Tibial artery (tissue), 4 donors: ENCODE measurements at places on chromosomes 3 and 15.

- no peak for DNase-seq
These were observed 61.1 kb downstream of the DIPK2A start for GRCh38 chr3:144032531-144033239.

DNA sequence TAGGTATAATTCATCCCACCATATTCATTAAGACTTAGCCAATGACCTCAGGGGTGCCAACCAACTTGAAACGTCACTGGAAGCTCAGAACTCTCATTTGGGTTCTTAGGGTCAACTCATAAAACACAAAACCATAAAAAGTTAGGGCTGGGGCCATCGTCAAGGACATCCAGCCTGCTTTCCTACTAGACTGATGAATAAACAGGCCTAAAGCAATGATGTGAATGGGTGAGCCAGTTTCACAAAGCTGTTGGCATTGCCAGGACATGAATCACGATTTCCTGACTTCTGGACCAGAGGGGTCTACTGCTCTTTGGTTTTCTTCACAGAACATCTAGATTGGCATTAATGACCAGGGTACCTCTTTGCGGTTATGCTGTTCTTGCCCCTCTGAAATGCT, 64.7 kb downstream of the EOMES start:
- no peak for DNase-seq

GRCh38 chr3:174529298-174529697, 329.8 kb upstream of the NAALADL2 start:
- DNase-seq = no peak

- no peak for DNase-seq
These were observed 6.3 kb downstream of the PDZRN3 start for GRCh38 chr3:73618461-73618860.

DNA sequence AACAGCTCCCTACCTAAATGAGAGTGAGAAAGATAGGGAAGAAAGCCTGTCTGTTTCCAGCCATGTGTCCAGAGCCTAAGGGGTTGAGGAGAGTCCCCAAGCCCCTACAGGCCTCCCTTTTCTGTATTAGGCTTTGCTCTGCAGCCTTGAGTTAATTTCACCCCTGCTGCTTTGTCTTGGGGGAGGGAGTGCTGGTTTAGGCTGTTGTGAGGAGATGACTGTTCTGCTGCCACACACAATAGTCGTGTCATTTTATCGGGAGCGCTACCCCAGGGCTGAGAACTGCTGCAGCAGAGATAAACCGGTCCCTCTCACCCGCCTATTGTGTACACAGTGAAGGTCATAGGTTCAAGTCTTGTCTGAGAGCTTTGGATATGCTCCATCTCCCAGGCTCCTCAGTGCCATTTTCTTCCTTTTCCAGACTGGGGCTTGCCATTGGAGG, 1.4 kb downstream of the ZNF609 start:
- DNase-seq = no peak

GRCh38 chr15:85003593-85004312, 22.1 kb downstream of the PDE8A start:
- no peak for DNase-seq

DNA sequence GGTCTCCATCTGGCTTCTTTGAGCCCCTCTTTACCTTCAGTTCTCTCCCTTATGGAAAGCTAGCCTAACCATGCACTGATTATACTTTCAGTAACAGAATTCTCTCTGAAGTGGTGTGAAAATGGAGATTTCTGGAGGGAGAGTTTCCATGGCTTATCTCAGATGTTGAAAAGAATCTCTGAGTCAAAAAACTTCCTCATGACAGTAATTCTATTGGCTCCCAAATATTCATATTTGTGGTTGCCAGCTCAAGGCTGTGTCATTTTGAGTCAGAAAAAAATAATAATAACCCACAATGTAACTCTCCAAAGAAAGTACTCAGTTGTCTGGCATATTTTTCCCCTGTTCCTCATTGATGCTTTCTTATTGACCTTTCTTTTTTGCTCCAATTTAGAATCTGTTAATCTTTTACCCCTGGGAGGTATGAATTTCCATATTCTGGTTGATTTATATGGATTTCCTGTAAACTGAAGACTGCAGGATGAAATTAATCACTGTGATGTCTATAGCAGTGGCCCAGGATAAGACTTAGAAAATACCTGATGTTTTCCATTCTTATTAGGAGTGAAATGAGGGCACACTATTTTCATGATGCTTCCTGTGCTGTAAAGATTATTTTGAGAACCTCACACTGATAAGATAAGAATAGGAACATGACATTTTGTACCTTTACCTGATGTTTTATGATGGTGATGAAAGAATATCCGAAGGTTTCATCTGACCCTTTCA, 149.5 kb upstream of the EPHA3 start:
- DNase-seq = no peak

DNA sequence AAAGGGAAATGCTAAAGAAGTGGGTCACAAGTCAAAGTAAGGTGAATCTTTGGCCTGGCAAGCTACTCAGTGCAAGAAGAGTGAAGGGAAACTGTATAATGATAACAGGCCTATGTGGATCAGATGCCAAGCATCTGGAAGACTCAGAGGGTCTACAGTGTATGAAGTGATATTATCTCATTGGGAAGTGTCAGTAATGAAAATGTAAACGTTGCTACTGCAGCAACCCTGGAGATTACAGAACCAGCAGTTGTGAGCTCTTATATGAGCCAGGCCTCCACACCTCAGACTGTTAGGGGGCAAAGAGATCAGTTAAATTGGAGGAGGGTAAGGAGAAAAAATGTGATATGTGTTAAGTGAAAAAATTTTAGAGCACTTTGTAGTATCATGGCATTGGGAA, 195.4 kb upstream of the DPH6 start:
- DNase-seq = no peak

DNA sequence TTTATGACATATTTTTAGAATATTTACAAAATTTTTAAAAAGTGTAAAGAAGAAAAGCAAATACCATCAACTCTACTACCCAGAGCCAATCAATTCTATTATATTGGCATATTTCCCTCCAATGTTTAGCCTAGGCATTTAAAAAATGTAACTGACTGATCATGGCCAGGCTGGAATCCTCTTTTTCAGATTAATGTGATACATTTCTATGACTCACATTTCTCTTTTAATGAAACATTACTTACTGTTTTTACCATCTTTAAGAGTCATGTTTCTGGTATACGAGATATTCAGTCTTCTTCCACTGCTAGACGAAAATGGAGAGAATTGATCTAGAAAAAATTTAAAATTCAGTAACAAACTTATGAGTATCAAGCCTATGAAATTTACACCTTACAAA, 53.4 kb upstream of the DCUN1D1 start:
- no peak for DNase-seq

DNA sequence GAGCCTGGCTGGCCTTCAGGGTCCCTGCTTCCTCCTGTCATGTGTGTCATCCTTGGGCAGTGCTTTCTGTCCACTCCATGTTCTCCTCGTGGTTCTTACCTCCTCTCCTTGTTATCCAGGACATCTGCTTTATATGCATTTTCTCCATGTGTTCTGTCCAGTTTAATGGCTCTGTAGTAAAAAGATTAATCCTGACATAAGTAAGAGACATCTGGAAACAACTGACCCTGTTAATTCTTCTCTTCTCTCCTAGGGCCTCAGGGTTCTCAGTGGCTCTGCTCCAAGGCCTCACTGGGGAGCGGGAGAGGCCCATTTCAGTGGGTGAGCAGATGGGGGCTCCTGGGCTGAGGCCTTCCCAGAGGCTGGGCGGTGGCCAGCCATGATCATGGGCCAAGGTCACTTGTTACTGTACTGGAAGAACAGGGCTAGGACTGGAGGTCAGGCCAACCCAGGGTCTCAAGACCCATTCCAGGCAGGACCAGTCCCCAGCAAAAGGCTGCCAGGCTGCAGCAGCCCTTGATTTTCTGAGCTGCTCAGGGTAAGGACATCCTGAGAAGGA, 20.2 kb upstream of the CDCP1 start:
- peak; percentile 29 for DNase-seq

- DNase-seq = no peak
These were observed 102.5 kb downstream of the SST start for GRCh38 chr3:187567661-187568121.

GRCh38 chr15:24772266-24772665, 96.7 kb downstream of the NPAP1 start:
- no peak for DNase-seq

DNA sequence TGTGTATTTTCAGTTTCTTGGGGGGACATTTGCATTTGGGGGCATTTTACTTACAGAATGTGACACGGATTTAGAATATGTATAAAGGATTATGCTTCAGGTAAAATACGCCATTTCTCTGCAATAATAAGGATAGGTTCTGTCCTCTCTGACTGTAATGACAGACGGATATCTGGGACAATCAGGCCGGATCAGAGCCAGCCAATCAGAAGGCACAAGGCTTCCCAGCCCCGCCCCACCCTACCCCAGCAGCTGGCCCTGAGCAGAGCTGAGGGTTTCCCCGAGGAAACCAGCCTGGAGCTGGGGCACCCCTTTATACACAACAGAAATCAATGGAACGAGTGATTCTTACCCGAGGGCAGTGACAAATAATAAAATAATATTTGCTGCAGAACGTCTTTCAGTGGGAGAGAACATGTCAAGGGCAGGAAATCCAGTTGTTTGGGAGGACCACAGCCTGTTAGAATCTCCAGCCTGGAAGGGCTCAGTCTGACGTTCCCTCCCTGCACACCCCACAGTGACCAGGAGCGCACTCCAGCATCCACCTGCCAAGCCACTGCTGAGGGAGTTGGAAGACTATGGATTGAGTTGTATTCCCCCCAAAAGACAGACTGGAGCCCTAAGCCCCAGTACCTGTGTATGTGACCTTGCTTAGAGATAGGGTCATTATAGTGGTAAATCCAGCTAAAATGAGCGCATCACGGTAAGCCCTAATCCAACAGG, 30.3 kb upstream of the SEC13 start:
- DNase-seq = no peak

DNA sequence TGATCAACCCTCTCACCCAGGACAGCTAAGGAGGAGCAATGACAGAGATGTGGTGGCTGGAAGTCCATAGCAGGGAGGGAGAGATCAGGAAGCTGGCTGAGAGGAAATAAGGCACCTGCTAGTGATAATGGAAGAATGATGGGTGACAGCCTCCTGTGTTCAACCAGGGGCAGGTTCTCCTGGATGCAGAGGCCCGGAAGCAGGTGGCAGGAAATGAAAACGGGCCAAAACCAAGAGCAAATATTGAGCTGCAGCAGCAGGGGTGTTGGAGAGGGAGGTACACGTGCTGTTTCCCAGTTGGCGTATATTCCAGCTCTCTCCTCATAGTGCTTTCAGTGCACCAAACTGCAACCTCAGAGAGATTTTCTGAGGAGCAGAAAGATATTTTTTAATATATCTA, 213.4 kb upstream of the TBL1XR1 start:
- DNase-seq = no peak

DNA sequence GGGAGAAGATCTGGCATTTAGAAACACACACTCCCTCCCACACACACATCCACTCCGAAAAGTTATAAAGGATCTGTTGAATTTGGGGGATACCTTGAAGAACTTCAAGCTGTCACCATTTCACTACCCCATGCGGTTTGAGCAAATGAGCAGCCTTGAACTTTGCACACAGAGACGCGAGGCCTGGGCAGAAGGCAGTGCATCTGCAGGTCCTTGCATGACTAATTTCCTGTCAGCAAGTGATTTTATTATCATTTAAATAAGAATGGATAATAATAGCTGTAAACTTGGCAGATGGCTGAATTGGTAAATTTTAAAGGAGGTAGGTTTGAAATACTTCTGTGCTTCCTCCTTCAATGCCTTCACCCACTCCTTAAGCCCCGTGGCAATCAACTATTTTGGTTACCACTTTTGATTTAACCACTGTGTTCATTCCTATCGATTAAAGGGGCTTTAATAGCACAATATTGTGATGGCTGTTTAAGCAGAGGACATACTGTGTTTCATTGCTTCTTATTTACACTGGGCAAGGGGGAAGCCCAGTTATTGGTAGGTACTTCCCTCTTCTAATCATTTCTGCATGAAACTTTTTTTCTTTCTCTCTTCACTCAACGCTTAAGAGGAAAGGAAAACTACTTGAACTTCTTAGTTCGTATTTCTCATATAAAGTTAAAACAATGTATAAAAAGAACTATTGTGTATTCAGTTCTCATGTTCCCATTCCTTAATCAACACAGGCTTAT, 108.1 kb downstream of the ROBO2 start:
- no peak for DNase-seq

DNA sequence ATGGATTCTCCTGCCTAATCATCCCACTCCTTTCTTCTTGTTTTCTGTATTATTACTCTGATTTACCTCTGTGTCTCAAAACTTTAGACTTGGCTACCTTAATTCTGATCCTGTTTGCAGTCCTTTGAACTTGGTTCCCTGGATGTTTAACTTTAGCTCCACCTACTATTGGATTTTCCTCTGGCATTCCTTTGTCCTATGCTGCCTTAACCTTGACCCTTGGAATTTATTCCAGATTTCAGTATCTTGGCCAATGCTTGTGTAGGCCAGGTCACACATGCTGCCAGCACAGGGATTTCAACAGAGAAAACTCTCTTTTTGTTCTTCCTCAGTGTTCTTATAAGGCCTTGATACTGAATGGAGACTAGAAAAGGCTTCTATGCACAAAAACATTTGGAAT, 65.0 kb upstream of the DNAJC19 start:
- DNase-seq = no peak

DNA sequence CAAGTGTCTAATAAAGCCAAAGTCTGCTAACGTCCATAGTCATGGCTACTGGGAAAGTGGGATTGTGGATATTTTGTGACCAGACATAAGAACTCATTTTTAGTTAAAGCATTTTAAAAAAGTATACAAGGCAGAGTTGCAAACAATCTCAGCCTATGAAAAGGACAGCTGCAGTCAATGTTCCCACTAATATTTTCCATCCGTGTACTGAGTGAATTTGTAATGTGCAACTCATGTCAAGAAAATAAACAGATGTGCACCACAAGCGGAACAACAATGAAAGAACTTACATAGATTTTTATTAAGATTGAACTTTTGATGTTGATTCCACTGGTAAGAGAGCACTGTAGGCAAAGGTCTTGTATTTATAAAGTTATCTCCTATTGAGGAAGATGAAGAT, 231.3 kb upstream of the SEMA6D start:
- no peak for DNase-seq

- no peak for DNase-seq
These were observed 23.5 kb downstream of the ROBO2 start for GRCh38 chr3:77063423-77063822.

- no peak for DNase-seq
These were observed 288.3 kb downstream of the TLE3 start for GRCh38 chr15:69809421-69809820.
